ENCODE measurements at places on chromosomes 6 and 20. TPM values are rescaled to one million over a fixed set of nuclear protein-coding genes. Genes with fewer than 3 reads are reported as not detected.
A peak's percentile ranks its signal among the peaks of the same experiment; 100 is the strongest.

- no peak overlapping the region for H3K27ac ChIP-seq
- no peak overlapping the region for H3K4me3 ChIP-seq
- no peaks in the 10 kb centered on the region for H3K27me3 ChIP-seq
- no peak for DNase-seq
- H3K36me3 ChIP-seq: no peaks in the 10 kb centered on the region
Measured at GRCh38 chr6:167470101-167470835, 145.4 kb downstream of the TTLL2 start.

DNA sequence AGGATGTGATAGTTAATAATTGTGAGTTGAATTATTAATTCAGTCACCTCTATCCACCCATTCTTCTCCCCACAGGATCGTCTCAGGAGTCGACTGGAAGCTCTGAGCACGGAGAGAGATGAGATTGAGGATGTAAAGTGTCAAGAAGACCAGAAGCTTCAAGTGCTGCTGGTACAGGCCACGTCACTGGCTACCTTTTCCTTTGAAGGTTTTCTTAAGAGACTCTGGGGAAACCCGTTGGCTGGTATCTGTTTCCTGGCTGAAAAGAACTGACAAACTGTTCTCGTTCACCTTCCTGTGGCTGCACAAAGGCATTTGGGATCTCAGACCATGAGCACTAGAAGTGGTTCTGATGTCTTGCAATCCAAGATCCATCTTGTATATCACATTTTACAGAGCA is 3.8 kb downstream of the TRIM15 start:
- H3K27ac ChIP-seq: no peak overlapping the region
- no peaks in the 10 kb centered on the region for H3K4me1 ChIP-seq
- H3K27me3 ChIP-seq: peaks cover 33% of the 10 kb centered on the region

DNA sequence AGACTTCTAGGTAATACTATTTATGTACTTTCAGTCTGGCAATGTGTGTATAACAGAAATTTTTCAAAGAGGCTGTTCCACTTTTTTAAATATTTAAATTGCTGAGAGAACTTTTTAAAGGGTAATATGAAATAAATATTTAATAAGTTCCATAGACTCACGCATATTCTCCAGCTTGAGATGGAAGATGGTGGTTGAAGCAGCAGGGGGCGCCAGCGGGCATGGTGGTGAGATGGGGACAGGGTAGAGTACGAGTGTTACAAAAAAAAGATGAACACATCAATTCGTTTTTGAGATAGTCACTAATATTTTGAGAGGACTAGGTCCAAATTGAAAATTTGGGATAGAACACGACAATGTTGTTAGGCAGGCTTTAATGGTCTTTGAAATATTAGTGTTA is 68.4 kb downstream of the RSPO3 start:
- no peak overlapping the region for H3K27ac ChIP-seq
- peak; percentile 24 for DNase-seq
- H3K36me3 ChIP-seq: no peaks in the 10 kb centered on the region

GRCh38 chr6:159931846-159932245 is 37.0 kb upstream of the IGF2R start:
- no peak overlapping the region for H3K27ac ChIP-seq
- H3K4me1 ChIP-seq: no peaks in the 10 kb centered on the region
- DNase-seq: no peak
- no peak overlapping the region for H3K4me3 ChIP-seq
- H3K36me3 ChIP-seq: no peaks in the 10 kb centered on the region

GRCh38 chr6:29516108-29516507 is 28.4 kb upstream of the MAS1L start:
- no peak overlapping the region for H3K27ac ChIP-seq
- DNase-seq: no peak
- H3K4me3 ChIP-seq: no peak overlapping the region

- peak; percentile 46 for DNase-seq
- no peak overlapping the region for H3K27ac ChIP-seq
- peaks cover 3% of the 10 kb centered on the region for H3K4me1 ChIP-seq
- no peak overlapping the region for H3K4me3 ChIP-seq
- H3K27me3 ChIP-seq: no peaks in the 10 kb centered on the region
- H3K36me3 ChIP-seq: no peaks in the 10 kb centered on the region
Measured at GRCh38 chr6:127302728-127303660, 36.3 kb downstream of the RNF146 start.

The CENPW gene
- 1.8 TPM for total RNA-seq

The IRF4 gene
- 0.44 TPM for total RNA-seq

Data from hepatocyte (in vitro differentiated cells).